ENCODE measurements at places on chromosomes 3 and 15. TPM values are rescaled to one million over a fixed set of nuclear protein-coding genes. Genes with fewer than 3 reads are reported as not detected.

GRCh38 chr3:139117136-139117675, 72.5 kb upstream of the PRR23C start:
- H3K4me1 ChIP-seq: peaks cover 10% of the 10 kb centered on the region
- DNase-seq: no peak
- no peak overlapping the region for H3K4me3 ChIP-seq
- no peaks in the 10 kb centered on the region for H3K36me3 ChIP-seq
- no peak overlapping the region for H3K27ac ChIP-seq
- no peaks in the 10 kb centered on the region for H3K27me3 ChIP-seq

DNA sequence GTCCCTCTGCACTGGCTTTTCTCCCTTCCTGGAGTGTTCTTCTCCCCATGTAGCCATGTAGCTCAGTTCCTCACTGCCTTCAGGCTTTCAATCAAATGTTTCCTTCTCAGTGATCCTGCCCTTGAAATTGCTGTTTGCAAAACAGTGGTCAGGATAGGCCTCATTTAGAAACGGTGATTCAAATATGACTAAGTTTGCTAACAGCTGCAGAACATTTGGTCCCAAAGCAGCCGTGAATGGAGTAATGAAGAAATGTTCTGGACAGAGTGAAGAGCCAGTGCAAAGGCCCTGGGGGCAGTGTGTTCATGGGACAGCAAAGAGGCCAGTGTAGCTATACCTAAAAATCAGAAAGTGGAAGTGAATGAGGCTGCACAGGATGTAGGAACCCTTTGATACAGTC, 223.4 kb downstream of the FEZF2 start:
- DNase-seq: no peak
- H3K27me3 ChIP-seq: no peaks in the 10 kb centered on the region
- H3K4me3 ChIP-seq: no peak overlapping the region
- no peak overlapping the region for H3K27ac ChIP-seq
- H3K4me1 ChIP-seq: no peaks in the 10 kb centered on the region

CD200R1 gene
- 2.8 TPM for polyA plus RNA-seq

CHRD gene
- polyA plus RNA-seq: 3.1 TPM

GRAMD1C gene
- polyA plus RNA-seq: 0.75 TPM

GPR87 gene
- not detected for polyA plus RNA-seq
